T-helper 17 cell (primary cell): ENCODE measurements at places on chromosomes 5 and 9. TPM values are rescaled to one million over a fixed set of nuclear protein-coding genes. Genes with fewer than 3 reads are reported as not detected.

GRCh38 chr9:2313512-2313911 is 298.4 kb downstream of the SMARCA2 start:
- no peak for DNase-seq

GRCh38 chr9:17802249-17802857 is 223.5 kb downstream of the SH3GL2 start:
- DNase-seq, result no peak

Gene FGD3
- total RNA-seq, result 142 TPM

DNA sequence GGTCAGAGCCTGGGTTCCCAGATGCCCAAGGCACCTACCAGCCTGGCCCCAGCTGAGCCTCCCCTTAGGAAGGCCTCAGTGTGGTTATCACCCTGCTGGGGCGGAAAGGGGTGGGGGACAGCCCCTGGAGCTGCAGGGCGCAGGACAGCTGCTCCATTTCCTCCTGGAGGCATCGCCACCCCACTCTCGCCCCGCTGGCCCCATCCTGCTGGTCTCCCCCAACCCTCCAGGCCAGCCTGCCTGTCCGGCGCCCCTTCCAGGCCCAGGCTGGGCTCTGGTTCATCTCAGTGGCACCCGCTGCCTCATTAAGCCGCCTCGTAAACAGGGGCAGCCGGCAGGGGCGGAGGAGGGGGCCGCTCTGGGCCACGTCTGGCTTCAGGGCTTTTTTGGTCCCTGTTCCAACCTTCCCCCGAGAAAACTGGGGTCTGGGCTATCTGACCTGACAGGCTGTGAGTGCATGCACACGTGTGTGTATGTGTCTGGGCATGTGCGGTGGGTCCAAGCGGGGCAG is 30.8 kb upstream of the ENHO start:
- no peak for DNase-seq

DNA sequence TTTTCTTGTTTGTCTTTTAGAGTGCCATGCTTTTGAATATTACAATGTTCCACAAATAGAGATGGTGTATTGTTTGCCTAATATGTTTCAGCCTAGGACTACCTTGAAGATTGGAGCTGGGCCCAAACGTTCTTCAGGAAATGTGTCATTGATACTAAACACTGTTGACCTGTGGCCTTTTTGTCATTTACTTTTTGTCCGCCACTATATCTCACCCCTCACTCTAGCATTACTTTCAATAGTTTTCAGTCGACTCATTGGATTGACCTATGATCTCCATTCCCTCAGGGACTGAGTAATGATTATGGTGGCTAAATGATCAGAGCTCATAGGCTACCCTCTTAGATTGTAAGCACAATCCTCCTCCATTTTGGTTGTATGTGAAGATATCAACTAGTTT is 115.8 kb downstream of the NUDT12 start:
- DNase-seq, result no peak

DNA sequence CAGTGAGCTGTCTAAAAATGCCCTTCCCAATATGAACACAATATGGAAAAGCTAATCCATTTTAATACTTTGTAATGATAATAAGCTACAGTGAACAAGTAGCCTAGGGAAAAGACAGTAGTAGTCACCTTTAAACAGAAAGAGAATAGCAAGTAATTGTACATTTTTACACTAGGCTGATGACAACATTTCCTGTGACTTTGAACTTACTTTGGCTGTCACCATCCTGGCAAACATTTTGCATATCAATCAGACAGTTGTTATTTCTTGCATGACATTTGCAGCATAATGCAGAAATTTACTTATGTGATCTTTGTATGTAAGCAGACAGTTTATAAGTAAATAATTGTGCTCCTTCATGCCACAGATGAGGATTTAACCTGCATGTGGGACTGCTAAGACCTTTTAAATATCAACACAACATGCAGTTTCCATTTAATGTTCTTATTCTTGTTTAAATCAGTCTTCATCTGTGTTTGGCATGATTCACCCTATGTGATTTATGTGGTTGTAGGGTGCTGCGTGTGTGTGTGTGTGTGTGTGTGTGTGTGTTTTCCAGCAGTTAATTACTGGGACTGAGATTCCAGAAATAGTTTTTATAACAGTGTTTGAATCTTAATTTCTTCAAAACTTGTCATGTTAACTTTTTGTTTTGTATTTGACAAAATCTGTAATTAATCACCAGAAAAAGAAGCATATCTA is 997.1 kb upstream of the ARRDC3 start:
- no peak for DNase-seq

Gene GABRA6
- not detected for total RNA-seq

DNA sequence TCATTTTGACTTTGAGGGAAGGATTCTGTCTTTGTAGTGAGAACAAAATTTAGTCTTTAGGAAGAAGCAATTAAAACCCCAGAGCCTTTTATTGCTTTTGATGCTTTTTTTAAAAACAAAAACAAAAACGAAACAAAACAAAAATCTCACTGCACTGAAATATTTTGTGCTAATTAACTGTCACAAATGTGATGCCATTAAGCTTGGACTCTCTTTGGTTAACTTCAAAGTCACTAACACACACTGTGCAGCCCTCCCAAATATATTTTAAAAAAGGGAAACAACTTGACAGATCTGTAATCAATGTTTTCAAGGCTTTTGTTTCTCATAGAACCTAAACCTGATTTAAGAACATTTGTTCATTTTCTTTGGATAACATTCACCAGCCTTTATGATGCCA is 290.7 kb downstream of the MAST4 start:
- no peak for DNase-seq

Gene DPYSL3
- not detected for total RNA-seq

DNA sequence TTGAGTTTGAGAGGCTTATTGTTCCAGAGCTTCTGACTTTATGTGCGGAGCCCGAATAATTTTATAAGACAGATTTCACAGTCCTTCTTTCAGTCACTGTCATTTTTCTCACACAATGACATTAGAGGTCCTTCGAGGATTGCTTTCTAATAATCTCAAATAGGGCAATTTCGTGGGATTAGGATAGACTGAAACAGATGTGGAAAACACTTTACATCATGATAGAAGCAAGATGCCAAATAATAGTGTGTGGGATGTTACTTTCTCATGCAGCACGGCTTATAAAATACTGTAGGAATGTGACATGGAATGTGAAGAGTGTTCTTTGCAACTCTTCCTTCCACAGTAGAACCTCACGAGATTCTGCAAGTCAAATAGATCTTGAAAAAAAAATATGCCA is 451.3 kb downstream of the SEMA5A start:
- no peak for DNase-seq

Gene PDE4D
- 207 TPM for total RNA-seq
